AG20443 (cell line): ENCODE measurements at places on chromosomes 2 and 18.
A peak's percentile ranks its signal among the peaks of the same experiment; 100 is the strongest.

DNA sequence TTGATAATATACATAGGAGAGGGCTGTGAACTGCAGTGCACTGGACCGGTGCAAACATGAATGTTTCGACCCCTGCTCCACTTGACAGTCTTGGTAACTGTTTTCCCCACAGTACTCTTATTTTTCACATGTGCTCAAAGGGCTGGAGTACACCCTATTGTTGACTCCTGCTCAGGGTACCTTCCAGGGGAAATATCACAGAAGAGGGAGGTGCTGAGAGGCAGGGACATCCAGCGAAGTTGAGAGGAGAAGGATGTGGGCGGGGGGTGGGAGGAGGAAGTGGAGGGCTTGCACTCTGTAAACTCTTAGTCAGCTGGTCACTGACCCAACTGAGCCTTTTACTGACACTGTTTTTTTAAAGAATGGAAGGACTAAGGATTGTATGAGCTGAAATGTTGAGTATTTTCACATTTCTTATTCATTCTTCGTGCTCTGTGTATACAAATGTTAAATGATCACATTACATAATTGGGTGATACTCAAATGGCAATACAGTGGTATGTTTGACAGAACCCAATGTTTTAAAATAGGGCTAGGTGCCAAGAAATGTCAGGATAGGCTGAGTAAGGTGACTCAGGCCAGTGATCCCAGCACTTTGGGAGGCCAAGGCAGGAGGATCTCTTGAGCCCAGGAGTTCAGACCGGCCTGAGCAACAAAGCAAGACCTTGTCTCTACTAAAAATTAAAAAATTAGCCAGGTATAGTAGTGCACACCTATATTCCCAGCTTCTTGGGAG is 10.0 kb downstream of the INPP4A start:
- DNase-seq: no peak

DNA sequence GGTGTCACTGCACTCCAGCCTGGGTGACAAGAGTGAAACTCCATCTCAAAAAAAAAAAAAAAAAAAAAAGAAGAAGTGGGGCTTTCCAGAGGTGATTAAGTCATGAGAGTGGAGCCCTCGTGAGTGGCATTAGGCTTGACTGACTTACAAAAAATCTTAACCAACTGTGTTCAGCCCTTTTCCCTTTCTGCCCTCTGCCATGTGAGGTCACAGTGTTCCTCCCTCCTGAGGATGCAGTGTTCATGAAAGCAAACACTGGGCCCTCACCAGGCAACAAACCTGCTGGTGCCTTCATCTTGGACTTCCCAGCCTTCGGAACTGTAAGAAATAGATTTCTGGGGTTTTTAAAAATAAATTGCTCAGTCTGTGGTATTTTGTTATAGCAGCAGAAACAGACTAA is 37.0 kb upstream of the METTL21A start:
- no peak for DNase-seq

DNA sequence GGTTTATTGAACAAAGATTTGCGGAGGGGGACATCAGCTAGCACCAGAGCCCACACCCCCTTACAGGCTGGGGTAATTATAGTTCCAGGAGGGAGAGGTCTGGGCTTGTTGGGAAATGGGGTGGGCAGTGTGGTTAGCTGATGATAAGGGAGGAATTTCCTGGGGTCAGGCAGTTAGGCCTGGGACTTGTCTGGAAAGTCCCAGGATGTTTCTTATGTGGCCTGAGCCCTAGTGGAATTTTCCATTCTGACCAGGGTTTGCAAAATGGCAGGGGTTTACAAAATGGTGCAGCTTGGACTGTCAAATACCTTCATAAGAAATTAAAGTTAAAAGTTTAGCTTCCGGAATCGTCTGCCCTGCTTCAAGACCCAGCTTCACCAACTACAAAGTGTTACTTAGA is 199.1 kb downstream of the FBXO15 start:
- DNase-seq: no peak

DNA sequence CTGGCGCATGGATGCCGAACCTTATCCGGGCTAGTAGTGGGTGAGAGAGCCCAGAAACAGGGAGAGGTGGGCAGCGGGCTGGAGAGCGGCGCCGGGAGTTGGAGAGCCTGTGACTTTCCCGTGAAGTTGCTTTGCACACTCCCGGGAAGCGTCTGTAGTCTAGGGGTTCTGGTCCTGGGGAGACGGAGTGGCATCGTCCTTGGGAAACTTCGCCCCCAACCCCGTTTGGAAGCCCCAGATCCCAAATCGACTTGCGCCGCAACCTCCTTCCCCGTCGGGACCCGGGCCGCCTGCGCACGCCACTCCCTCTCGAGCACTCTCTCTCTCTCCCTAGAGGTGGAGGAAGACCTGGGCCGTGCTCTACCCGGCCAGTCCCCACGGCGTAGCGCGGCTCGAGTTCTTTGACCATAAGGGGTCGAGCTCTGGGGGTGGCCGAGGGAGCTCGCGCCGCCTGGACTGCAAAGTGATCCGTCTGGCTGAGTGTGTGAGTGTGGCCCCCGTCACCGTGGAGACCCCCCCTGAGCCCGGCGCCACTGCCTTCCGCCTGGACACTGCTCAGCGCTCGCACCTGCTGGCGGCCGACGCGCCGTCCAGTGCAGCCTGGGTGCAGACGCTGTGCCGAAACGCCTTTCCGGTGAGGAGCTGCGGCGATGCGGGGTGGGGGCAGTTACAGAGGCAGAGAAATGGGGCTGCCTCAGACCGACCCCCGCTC is 456 bp downstream of the DOK1 start:
- peak; percentile 51 for DNase-seq

- DNase-seq: no peak
These were observed 86.0 kb downstream of the PTRHD1 start for GRCh38 chr2:24707143-24707542.

- no peak for DNase-seq
These were observed 21.3 kb downstream of the C2orf69 start for GRCh38 chr2:199932312-199932855.

- DNase-seq: no peak
These were observed 203.9 kb downstream of the FBXO15 start for GRCh38 chr18:73943763-73944162.

- DNase-seq: peak; percentile 80
These were observed 54.7 kb downstream of the SPRED2 start for GRCh38 chr2:65377556-65378192.

GRCh38 chr2:67389286-67389685 is 7.8 kb upstream of the ETAA1 start:
- DNase-seq: peak; percentile 52

- peak; percentile 42 for DNase-seq
These were observed 55.5 kb upstream of the ANKRD62 start for GRCh38 chr18:12038082-12038638.

DNA sequence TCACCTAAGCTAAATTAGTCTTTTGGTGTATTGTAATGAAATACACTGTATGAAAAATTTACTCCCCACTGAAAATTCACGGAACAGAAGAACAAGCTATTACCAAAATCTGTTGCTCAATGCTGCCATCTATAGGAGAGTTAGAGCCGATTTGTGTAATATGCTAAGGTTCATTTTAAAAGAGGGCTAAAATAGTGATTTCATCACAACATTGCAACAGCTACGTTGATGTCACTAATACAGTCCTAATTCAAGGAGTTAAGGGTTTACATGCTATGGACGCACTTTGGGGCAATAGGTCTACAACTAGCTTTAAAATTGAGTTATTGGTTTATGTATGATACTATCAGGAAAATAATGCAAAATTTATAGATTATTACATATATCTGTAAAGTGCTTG is 3.0 kb upstream of the IRS1 start:
- DNase-seq: peak; percentile 64

GRCh38 chr2:127166231-127166860 is 53.8 kb downstream of the CYP27C1 start:
- no peak for DNase-seq

GRCh38 chr2:145812165-145812554 is 1292.2 kb upstream of the ZEB2 start:
- DNase-seq: no peak

- no peak for DNase-seq
These were observed 107.7 kb upstream of the KYNU start for GRCh38 chr2:142769761-142770160.

DNA sequence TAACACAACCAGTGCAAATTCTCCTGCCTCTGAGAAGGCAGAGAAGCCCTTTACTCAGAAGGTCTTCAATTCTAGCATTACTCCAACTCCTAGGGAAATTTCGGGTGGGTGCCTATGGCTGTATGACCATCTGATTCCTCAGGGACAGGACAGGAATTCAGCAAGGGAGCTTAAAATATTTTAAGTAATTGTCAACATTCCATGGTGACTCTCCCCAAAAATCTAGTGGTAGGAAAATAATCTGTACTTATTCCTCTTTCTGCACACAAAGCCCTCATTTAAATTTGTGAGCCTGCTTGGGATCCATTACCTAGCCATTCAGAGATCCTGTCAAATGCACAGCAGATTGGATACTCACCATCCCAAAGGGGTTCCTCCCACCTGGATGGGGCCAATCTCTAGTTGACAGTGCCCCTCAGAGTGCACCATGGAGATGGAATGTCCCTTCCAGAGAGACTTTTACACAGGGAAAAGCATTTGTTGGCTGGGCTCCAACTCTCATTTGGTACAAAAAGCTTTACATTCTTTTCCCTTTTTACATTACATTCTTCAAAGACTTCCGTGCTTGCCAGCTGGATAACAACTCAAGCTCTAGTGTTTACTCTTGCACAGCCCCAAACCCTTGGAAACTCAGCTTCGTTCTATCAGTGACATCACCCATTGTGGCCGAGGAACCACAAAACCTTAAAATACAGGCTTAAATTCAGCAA is 3.1 kb upstream of the TMEM150A start:
- peak; percentile 22 for DNase-seq
